ENCODE measurements at places on chromosomes 2 and 18. TPM values are rescaled to one million over a fixed set of nuclear protein-coding genes. Genes with fewer than 3 reads are reported as not detected.

- no peak for DNase-seq
Observed at GRCh38 chr18:303607-304006, 35.8 kb upstream of the THOC1 start.

- peak; percentile 24 for DNase-seq
Observed at GRCh38 chr18:33316146-33316587, 124.4 kb downstream of the CCDC178 start.

DNA sequence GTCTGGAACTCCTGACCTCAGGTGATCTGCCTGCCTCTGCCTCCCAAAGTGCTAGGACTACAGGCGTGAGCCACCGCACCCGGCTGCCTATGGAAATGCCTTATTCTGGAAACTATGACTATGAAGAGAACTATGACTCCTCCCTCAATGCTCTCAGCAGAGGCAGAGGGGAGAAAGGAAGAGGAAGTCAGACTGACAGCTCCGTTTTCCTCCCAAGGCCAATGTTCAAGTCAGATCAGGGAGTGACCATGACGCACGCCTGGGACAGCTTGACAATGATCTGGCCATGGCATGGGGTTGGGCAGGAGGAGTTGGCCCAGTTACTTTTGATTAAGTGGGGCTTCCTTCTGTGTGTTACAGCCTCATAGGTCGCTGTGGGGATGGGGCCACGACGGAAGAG lies 44.3 kb upstream of the MRPL33 start:
- DNase-seq = no peak

DNA sequence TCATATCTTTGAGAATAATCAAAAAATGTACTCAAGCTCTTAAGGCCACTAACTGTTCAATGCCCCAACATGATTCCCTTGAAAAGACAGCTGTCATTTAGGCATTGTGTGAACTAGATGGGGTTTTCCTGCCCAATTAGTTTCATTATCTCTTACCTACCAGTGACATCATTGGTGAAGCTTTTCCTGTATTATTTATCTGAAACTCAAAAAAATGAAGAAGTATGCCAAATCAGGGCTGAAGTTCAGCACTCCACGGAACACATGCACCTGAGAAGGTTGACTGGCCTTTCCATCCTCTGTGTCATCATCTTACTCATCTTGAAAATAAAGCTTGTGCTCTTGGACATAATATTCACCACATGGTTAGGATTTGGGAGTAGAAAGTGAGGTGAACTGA lies 126.4 kb downstream of the TXNL1 start:
- DNase-seq = no peak

DNA sequence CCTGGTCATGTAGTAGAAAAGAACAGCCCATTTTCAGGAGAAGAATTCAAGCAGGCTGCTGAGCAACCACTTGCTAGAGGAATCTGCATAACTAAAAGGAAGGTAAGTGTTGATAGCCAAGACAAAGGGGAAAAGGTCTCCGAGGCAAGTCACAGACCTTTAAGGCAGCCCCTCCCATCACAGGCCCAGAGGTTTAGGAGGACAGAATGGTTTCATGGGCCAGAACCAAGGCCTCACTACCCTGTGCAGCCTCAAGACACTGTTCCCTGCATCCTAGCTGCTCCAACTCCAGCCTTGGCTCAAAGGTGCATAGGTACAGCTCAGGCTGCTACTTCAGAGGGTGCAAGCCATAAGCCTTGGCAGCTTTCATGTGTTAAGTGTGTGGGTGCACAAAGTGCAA lies 238.6 kb upstream of the CYP26B1 start:
- DNase-seq = no peak

- DNase-seq = no peak
Observed at GRCh38 chr2:181632733-181633401, 24.0 kb downstream of the CERKL start.

DNA sequence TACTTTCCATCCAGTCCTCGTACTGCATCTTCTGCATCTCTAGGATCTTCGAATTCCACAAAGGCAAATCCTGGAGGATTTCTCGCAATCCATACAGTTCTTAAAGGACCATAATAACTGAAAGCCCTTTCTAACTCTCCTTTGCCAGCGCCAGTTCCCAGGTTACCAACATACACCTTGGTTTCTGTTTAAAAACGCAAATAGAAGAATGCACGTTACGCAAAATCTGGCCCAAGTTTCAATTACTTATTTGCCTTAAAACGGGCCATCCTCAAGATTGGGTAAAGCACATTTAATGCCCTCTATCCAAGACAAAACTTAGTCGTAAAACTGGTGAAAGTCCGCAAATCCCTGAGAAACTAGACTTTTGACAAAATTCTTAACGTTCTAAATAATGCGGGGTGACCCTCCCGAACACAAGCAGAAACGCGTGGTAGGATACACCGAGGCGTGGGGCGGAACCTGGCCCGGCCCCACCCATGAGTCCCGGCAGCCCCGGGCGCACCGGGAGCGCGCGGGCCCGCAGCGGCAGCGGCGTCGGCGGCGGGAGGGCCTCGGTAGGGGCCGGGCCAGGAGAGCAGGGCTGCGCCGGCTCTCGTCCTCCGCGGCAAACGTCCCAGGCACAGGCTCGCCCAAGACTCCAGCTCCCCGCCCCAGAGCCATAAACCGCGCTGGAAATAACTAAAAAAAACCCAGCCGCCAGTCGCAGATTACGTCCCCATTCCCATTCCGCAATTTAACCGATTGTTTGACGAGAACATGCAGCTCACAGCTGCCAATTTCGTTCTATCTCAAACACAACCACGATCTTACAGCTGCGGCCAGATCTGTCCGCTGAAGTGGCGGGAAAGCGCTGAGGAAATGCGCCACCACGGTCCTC lies 910 bp downstream of the SRSF7 start:
- DNase-seq = peak; percentile 13

DNA sequence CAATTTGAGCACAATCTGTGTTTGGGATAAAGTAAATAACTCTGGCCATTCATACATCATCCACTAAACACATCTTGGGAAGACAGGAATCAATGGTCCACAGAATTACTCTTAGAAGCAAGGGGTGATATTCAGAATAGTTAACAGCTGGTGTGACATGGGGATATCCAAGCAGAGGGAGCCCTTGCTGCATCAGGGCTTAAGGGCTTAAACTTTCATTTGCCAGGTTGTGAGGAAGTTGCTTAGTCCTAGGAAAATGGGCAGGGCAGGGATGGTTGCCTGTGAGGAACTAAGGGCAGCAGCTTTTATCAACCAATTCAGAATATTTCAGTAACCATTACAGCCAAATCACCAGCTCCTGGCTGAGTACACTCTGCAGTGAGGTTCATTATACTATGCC lies 2.0 kb upstream of the ITGA6 start:
- DNase-seq = no peak

- DNase-seq = no peak
Observed at GRCh38 chr2:26612034-26612433, 29.1 kb downstream of the CIB4 start.

DNA sequence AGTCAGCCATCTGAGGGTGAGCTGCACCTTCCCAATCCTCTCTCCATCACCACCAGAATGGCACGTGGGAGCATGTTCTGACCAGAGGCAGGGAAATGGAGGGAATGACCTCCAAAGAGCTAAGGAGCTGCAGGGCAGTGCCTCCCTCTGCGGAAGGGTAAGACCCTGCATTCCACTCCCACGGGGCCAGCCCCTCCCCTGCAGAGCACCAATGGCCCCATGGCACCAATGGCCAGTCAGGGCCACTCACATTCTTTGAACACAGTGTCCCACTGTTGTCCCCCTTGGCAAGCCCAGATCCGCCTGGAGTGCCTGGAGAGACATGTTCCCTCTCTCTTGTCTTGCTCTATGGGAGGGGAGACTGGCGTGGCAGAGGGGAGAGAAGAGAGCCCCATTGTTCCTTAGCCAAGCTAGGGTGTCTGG lies 164.4 kb downstream of the TNS1 start:
- DNase-seq = no peak

DNA sequence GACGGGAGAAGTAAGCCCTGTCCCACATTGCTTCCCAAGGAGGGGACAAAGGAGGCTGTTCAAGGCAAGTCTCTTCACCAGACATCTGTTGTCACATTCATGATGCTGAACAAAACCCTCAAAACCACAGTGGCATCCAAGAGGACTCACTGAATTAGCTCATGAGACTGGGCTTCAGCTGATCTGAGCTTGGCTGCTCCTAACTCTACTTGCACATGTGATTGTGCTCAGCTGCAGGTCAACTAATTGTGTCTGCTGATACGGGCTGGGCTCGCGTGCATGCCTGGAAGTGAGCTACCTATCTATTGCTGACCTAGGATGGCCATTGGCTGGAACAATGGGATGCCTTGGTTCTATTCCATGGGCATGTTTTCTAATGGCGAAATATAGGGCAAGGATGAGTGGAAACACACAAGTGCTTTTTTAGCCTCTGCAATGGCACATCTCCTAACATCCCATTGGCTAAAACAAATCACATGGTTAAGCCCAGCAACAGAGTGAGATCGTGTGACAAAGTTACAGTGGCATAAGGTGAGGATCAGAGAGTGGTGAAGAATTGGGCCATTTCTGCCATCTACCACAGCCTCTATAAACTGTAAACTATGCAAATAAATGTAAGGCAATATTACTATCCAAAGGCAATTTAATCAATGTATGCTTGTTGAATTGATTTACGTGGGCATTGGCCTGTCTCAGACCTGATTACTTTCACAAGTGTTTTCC lies 52.9 kb upstream of the CAPN13 start:
- no peak for DNase-seq

GRCh38 chr18:46247942-46248341 lies 143.8 kb downstream of the HAUS1 start:
- DNase-seq = no peak

- DNase-seq = no peak
Observed at GRCh38 chr2:225052703-225053102, 10.4 kb upstream of the DOCK10 start.

- no peak for DNase-seq
Observed at GRCh38 chr2:134782792-134783191, 55.6 kb upstream of the ACMSD start.

DNA sequence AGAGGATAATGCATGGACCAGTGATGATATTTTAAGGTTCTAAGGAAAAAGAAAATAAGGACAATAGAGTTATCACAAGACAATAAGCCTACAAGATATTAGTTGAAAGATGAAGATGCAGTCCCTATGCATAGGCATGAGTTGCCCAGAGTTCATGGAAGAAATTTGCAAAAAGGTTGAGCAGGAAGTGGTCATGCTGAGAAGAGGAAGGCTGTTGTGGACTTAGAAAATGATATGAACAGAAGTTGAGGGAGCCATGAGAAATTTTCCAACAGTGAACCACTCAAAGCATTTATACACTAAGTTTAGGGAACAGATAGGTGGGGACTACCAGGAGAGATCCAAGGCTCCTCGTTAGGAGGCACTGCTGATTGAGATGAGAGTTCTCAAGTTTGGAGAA lies 3.5 kb downstream of the OSBPL6 start:
- DNase-seq = no peak

- no peak for DNase-seq
Observed at GRCh38 chr2:184322615-184323014, 275.7 kb upstream of the ZNF804A start.

GRCh38 chr2:60556175-60556574 lies 2.7 kb upstream of the BCL11A start:
- DNase-seq = no peak

- DNase-seq = no peak
Observed at GRCh38 chr18:57635003-57635822, 13.6 kb upstream of the NARS1 start.

DNA sequence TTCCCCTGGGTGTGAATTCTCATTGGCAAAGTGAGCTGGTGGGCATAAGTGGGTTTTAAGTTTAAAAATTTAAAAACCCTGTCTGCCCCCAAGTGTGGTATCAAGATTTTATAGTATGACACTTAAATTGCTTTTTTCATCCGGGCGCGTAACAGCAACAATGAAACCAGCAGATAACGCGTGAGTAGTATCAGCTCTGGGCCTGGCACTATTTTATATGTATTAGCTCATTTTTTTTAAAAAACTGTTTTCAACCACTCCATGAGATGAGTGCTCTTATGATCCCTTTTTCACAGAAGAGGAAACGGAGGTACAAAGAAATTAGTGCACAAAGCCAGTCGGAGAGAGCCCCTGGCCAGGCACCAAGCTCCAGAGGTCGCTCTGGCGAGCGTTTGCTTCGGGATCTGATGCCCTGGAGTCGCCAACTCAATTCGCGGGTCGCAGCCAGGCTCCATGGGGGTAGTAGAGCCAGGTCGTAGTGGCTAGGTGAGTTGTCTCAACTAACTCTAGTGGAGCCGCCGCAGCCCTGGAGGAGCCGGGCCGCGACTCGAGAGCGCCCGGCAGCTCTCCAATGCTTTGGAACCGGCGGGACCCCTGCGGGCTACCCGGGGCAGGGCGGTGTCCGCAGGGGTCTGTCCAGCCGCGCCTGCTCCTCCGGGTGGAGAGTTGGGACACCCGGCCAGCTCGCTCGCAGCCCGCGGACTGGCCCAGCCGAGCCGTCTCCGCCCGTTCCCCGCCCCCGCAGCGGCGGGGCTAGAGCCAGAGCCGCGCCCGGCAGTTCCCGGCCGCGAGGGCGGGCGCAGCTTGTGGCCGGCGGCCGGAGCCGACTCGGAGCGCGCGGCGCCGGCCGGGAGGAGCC lies at the start of gene IL1R1:
IL1R1 (plus strand) TSS at position 777 of the 859 bp plus-strand sequence. CDS start 14,979 bp downstream, outside the sequence.
- DNase-seq = peak; percentile 43

DNA sequence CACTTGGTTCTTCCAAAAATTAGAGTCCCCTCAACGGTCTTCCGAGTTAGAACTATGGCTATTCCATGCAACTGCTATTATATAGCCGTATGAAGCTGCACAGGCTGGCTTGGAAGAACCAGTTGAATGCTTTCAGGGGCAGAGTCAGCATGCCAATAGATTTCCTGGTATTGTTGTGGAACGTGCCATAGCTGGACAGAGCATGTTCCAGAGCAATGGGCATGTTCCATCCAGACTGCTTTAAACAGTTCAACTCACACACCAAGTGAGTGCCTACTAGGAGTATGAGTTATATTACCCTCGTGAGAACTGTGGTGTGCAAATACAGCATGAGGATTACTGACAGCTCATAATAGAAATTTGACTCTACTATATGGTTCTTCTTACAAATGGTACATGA lies 682.0 kb downstream of the SATB2 start:
- no peak for DNase-seq

DNA sequence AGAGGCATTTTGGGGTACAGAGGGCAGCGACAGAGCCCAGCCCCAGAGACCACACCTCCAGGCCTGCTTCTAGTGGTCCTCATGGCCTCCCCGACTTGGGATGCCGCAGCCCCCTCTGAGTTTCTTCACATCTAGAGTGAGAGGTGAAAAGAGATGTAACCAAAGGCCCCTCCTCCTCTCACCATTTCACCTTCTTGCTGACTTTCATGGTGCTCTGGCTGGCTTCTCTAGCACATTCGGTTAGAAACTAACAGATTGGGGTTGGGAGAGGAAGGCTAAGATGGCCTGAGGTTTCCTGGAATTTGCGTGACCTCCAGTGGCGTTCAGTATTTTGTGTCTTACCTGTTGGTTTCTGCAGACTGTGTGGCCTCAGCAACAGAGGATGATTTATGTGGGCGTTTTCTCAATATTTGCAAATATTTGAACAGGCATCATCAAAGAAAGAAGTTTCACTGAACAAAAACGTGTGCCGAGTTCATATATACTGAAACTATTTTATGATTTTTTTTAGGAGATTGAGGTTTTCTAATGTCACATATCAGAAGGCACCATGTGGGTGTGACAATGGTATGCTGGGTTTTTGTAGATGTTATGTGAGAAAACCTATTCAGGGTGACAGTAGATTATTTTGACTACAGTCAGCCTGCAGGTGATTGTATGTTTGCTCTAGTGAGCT lies 69.9 kb upstream of the BCL2L11 start:
- no peak for DNase-seq

Gene CFAP65
- total RNA-seq = 0.67 TPM

Gene FEV
- 15.6 TPM for total RNA-seq

Gene DLX1
- 1.7 TPM for total RNA-seq

Gene ASB18
- total RNA-seq = not detected

Gene SH3RF3
- total RNA-seq = 1.3 TPM

Gene ABCB11
- 0.09 TPM for total RNA-seq

Gene NEURL3
- 0.78 TPM for total RNA-seq

Gene NGEF
- total RNA-seq = 0.71 TPM

Gene ABHD1
- total RNA-seq = 0.34 TPM

Data from progenitor cell of endocrine pancreas (in vitro differentiated cells).